ENCODE measurements at places on chromosomes 2 and 18. TPM values are rescaled to one million over a fixed set of nuclear protein-coding genes. Genes with fewer than 3 reads are reported as not detected.

The LDLRAD4 gene
- 52.3 TPM for total RNA-seq

The LCT gene
- total RNA-seq, result not detected

The KLHL41 gene
- total RNA-seq, result 88.7 TPM

The PLGLB2 gene
- 3.9 TPM for total RNA-seq

The MYO7B gene
- 0.11 TPM for total RNA-seq

The TMEM247 gene
- not detected for total RNA-seq

The HAAO gene
- 10.6 TPM for total RNA-seq

The KANSL3 gene
- 44.4 TPM for total RNA-seq

The EPG5 gene
- 39.8 TPM for total RNA-seq

The SLC14A1 gene
- total RNA-seq, result 102 TPM

The FBLN7 gene
- total RNA-seq, result 4.4 TPM

The SERPINB7 gene
- total RNA-seq, result not detected

The SNTG2 gene
- total RNA-seq, result 0.69 TPM

The MAP3K20 gene
- total RNA-seq, result 140 TPM

The PARD6G gene
- total RNA-seq, result 14.0 TPM

The CHRNA1 gene
- 6.3 TPM for total RNA-seq

The GYPC gene
- total RNA-seq, result 65.2 TPM

The STRN gene
- 34.9 TPM for total RNA-seq

The CFAP221 gene
- total RNA-seq, result 0.95 TPM

The GAREM1 gene
- total RNA-seq, result 15.9 TPM

The CDK15 gene
- total RNA-seq, result 3.7 TPM
